ENCODE measurements at places on chromosomes 1 and 21.
A peak's percentile ranks its signal among the peaks of the same experiment; 100 is the strongest.

DNA sequence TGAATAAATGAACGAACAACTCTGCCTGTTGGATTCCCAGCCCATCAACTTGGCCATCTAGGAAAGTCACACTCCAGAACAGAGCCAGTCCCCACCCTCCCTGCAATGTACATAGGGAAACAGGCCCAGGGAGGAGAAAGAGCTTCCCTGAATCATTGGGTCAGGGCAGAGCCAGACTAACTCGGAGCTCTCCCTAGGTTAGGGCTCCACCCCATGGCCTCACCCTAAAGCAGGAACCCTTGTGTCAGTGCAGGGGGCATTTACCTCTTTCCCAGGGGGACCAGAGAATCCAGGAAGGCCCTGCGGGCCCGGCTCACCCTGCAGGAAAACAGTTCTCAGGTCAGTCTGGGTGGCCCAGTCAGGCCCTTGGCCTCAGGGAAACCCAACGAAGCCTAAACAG, 11.6 kb downstream of the COL9A2 start:
- no peak for DNase-seq

- DNase-seq: peak; percentile 14
These were observed 25.8 kb downstream of the SSBP3 start for GRCh38 chr1:54380290-54380882.

GRCh38 chr1:109131800-109132199, 17.9 kb downstream of the ELAPOR1 start:
- no peak for DNase-seq

GRCh38 chr1:103109311-103109920, 1.1 kb upstream of the COL11A1 start:
- no peak for DNase-seq

DNA sequence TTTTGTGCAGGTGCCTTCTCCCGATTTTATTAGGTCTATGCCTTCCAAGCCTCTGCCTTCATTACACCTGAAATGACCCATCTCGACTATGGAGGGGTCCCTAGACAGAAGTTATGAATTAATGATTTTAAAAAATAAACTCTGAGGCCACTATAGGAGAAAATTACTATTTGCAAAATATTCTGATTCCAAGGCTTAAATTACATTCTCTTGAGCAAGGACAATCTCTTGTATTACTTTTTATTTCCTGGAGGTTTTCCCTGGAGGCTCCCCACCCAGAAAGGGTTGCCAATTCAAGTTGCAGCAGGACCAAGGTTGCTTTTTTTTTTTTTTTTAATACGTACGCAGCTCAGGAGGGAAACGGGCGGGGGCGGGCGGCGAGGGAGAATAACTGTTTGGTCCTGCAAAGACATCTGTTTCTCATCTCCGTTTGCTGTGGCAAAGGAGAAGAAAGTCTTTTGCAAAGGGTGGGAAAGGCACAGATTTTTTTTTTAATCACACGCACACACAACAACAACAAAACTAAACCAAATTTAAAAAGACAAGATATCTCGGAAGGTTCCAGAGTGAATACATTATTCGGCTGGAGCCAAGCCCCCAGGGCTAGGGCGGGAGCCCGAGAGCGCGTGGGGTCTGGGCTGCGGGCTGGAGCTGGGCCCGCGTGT, 618 bp upstream of the SERTAD4 start:
- DNase-seq: no peak

GRCh38 chr21:39866093-39866492, 1.1 kb upstream of the PCP4 start:
- DNase-seq: no peak

DNA sequence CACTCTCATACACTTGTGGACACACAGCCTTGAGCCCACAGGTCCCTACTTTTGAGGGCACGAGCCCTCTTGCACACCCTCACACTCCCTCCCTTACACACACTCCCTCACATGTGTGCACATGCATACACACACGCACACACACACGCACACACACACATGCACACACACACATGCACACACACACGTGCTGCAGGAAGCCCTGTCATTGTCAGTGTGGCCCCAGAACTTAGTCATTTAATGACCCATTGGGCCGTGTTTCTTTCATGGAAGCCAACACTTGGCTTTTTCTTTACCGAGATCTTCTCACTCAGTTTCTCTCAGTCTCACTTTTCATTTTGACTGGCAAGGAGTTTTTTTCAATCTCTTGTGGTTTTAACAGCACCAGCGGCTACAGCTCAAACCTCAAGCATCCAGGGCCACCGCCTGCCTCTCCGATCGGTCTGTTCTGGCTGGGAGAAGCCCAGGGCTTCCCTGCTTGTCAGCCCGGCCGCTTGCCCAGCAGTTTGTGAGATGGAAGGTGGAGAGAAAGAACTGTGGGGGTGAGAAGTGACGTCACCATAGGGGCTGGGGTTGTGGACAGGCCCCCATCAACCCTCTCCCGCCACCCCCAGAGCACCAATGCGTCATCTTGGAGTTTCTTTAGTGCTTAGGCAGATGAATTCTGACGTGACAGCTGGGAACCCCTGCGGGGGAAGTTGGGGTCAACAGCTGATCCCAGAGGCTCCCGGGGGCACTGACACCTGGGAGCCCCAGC, 15.8 kb upstream of the TNFRSF8 start:
- peak; percentile 29 for DNase-seq

- DNase-seq: no peak
These were observed 101.5 kb upstream of the TLR5 start for GRCh38 chr1:223244366-223245103.

- no peak for DNase-seq
These were observed 361.5 kb upstream of the ADGRL2 start for GRCh38 chr1:81439046-81439823.

Data from central memory CD8-positive, alpha-beta T cell (primary cell).